ENCODE measurements at places on chromosomes 1 and 21. TPM values are rescaled to one million over a fixed set of nuclear protein-coding genes. Genes with fewer than 3 reads are reported as not detected.

The UBE2U gene
- total RNA-seq, result not detected

The PLA2G2D gene
- 0.10 TPM for total RNA-seq

The GSTM1 gene
- total RNA-seq, result 32.1 TPM

The CENPF gene
- 0.98 TPM for total RNA-seq

DNA sequence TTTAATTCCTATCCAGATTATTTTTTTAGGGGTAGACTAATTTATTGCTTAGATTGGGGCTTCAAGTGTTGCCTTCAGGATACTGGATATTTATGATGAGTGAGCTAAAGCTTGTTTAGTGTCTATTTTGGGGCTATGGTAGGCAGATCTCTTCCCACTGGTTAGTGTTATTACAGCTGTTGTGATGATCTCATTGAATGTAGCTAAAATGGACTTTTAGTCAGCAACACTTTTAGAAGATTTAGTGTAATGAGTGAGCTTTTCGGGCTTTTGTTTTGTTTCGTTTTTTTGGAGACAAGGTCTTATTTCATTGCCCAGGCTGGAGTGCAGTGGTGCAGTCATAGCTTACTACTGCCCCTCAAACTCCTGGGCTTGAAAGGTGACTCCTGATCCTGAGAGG, 14.2 kb downstream of the THRAP3 start:
- no peak for DNase-seq

- DNase-seq, result no peak
Observed at GRCh38 chr1:96651517-96651916, 70.1 kb upstream of the PTBP2 start.

DNA sequence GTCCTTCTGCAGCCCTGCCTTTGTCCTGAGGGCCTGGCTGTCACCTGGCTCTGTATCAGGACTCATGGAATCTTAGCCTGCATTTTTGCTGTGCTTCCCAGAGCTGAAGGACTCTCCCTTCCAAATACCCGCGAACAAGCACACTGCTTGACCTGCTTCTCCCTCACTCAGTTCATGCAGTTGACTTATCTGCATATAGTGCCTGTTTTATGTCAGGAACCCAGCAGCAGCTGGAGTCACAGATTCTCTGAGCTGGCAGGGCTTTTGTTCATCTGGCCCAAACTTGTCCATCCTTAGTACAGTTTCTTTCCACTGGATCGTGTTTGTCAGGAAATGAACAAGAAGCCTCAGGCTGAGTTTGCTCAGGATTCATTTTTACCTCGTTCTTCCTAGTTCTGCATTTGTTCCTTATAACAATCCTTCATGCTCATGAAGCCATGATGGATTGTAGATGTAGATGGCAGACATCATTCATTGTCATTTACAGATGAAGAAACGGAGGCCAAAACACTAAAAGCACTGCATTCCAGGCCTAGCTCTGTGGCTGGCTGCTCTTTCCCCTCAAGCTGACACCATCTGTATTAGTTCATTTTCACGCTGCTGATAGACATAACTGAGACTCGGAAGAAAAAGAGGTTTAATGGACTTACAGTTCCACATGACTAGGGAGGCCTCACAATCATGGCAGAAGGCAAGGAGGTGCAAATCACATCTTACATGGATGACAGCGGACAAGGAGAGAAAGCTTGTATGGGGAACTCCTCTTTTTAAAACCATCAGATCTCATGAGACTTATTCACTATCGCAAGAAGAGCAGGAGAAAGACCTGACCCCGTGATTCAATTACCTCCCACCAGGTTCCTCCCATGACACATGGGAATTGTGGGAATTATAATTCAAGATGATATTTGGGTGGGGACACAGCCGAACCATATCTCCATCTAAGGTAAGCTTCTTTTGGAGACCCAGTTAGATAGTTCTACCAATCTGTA, 150.9 kb downstream of the HIVEP3 start:
- DNase-seq, result no peak

DNA sequence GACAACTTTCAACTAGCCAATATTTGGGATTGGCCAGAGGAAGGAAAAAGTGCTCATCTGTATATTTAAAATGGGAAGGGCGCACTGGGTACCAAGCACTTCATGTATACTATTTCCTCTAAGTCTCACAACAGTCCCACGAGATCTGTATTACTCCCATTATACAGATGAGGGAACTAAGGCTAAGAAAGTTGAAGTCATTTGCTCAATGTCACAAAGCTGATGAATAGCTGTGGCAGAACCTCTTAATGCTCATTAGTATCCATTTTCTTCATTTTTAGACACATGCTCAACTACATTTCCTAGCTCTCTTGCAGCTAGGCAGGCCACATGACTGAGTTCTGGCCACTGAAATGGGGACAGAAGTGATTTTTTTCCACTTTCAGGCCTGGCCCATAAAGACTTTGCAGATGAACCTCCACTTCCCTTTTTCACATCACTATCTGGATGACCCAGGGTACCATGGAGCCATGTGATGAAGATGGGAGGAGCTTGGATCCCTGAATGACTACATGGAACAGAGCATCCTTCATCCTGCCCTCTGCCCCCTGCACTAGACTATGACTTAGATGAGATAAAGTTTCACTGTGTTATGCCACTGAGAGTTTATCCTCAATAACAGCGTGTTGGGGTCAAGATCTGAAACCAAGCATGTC, 31.8 kb downstream of the ATF3 start:
- no peak for DNase-seq

GRCh38 chr1:10716840-10717239, 79.6 kb downstream of the CASZ1 start:
- DNase-seq, result no peak

DNA sequence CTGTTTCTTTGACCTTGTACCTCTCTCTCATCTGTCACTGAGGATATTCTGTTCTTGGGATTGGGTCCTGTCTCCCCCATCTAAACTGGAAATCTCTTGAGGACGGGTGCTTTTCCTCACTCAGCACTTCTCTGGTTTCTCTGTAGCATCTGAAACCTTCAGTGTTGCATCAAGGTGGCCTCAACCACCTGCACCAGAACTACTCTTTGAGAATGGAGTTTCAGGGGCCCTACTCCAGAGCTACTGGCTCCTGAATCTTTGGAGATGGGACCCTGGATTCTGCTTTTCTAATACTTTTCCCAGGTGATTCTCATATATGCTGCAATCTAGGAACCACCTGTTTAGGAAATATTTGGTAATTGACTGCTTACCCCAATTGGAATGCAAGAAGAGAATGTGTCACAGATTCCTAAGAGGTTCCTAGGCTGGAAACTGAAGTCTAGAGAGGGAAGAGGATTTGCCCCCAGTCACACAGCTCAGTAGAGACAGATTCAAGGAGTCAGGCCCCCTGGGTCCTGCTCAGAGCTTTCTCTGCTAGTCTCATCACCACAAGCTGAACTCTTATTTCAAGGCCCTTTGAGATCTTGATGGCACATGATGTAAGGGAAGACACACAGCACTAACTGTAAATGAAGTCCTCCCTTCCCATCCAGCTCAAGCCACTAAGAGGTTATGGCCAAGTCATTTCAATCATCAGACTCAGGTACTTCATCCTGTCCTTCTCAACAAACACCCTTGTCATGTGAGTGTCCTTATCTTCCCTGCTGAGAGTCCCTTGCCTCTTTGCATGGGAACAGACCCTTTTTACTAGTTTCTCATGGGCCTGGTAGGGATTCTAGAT, 48.7 kb downstream of the EIF2D start:
- no peak for DNase-seq

DNA sequence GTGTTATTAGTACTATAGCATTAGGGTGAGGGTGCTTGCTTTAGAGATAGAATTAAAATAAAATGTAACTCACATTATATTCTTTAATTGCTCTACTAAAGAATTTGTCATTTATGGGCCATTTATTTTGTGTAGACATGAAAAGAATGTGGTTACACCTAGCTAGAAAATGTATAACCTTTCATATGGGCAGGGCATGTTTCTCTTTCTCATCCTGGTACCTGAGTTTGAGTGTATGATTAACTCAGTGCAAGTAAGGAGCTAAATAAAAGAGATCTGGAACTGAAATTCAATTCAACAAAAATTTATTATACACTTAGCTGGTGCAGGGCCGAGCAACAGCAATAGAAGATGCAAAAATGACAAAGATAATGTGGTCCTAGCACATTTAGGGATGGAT, 47.4 kb downstream of the MAP3K7CL start:
- no peak for DNase-seq

DNA sequence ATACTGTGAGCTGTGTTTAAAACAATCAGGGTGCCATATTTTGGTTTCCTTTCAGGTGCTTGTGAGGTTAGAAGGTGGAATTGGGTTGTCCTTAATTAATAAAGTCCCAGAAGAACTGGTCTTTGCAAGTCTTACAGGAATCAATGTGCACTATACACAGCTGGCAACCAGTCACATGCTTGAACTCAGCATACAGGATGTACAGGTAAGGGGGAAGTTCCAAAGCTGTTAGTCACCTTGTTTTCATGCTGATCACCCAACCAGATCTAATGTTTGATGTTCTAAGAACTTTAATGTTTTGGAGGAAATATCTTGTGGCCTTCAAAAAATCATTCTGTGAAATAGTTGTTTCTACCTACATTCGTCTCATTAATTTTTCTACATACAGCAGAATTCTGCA, 156.3 kb downstream of the VPS13D start:
- no peak for DNase-seq

DNA sequence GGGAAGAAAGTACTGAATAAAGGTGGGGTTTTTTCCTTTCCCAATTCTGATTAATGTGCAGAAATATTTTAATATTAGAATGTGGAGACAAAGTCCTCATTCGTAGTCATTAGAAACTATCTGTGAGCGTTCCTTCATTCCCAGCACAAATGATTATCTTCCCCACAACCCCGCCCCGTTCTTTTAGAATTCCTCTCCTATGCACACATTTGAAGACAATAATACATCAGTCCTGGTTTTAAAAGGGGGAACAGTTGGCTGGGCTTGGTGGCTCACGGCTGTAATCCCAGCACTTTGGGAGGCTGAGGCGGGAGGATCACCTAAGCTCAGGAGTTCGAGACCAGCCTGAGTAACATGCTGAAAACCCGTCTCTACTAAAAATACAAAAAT, 876 bp downstream of the ALDH9A1 start:
- DNase-seq, result no peak

Data from right lobe of liver (tissue), 6 donors.